ENCODE measurements at places on chromosomes 1 and 21.
A peak's percentile ranks its signal among the peaks of the same experiment; 100 is the strongest.

GRCh38 chr1:173505391-173505790 lies 28.3 kb downstream of the PRDX6 start:
- no peak for DNase-seq

GRCh38 chr1:102790997-102791396 lies 317.3 kb downstream of the COL11A1 start:
- no peak for DNase-seq

DNA sequence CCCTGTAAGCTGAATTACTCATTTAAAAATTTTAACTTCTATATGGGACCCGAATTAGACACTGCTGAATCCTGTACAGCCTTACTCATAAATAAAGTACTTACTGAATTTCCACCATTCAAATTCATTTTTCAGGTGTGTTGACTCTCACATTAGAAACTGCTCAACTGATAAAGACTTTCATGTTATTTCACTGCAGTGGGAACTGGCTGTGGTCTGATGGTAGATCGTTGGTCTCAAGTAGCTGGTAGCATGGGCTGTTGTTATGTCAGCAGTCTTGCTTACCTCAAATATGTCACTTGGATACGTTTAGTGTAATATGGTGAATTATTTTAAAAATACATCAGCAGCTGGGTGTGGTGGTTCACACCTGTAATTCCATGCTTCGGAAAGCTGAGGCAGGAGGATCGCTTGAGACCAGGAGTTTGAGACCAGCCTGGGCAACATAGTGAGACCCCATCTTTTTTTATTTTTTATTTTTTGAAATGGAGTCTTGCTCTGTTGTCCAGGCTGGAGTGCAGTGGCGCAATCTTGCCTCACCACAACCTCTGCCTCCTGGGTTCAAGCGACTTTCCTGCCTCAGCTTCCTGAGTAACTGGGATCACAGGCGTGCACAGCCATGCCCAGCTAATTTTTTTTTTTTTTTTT lies 10.4 kb downstream of the DEGS1 start:
- DNase-seq: no peak

GRCh38 chr21:42495765-42496119 lies 282 bp downstream of the RSPH1 start:
- no peak for DNase-seq

DNA sequence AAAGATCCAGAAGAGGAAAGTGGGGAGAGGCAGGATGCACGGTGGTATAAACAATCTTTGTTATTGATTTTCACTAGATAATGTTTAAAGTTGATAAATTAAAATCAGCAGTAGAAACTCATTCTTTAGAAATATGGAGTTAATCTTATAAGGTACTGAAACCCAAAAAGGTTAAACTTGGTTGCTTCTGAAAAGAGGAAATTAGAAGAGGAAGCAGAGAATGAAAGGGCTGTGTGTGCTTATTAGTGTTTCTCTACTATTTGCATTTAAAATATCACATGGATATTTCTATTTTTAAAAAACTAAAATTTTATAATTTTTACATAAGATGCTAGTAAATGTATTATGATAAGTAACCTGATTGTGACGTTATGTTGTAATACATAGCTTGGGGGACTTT lies 24.4 kb downstream of the C1orf141 start:
- DNase-seq: no peak

DNA sequence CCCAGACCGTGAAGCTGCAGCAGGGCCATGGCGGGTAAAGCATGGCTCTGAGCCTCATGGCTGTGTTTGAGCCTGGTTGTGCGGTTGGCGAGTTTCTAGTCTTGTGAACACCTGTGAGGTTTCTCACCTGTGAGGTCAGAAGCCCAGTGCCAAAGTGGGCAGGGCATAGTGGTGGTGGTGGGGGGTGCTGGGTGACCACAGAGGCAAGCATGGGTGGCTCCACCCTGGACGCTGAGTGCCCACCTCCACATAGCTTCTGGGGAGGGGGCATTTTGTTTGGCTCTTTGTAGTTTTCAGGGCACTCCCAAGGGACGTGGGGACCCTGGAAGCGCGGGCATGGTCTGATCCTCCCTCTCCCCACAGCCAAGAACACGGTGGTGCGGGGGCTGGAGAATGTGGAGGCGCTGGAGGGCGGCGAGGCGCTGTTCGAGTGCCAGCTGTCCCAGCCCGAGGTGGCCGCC lies 91.1 kb downstream of the TRIM11 start:
- DNase-seq: no peak

- DNase-seq: no peak
Measured at GRCh38 chr1:207388721-207389120, 65.4 kb upstream of the CR2 start.

DNA sequence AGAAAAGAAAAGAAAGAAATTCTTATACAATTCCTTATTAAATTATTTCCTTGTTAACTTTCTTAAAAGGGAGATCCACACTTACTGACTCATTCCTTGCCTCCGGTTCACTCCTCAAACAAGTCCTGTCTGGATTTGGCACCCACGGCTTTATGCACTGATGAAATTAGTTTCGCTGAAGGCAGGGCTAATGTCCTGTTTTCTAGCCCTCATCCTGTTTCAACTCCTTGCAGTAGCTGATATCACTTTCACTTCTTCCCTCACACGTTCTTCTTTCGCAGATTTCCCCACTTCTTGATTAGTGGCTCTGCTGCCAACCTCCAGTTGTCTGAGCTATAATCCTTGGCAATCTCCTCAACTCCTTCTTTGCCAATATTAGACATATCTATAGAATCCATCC lies 215.2 kb downstream of the URB2 start:
- DNase-seq: no peak

DNA sequence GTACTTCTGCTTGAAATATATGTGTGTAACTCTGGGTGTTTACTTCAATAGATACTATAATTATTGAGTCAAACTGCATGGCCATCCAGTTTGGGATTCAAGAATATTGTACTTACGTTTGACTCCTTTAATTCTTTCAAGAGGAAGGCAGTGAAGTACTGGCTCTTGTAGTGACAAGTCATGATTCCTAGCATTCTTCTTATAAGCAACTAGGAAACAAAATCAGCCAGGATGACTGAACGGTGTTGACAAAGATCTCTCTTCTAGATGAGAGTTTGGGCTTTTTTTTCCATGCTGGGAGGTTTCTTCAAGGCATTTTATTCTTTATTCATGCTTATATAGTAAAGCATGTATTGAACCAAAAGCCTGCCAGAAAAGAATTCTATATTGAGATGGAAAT lies 58.3 kb downstream of the CLEC20A start:
- no peak for DNase-seq

GRCh38 chr1:5297180-5297885 lies 642.9 kb downstream of the AJAP1 start:
- no peak for DNase-seq

DNA sequence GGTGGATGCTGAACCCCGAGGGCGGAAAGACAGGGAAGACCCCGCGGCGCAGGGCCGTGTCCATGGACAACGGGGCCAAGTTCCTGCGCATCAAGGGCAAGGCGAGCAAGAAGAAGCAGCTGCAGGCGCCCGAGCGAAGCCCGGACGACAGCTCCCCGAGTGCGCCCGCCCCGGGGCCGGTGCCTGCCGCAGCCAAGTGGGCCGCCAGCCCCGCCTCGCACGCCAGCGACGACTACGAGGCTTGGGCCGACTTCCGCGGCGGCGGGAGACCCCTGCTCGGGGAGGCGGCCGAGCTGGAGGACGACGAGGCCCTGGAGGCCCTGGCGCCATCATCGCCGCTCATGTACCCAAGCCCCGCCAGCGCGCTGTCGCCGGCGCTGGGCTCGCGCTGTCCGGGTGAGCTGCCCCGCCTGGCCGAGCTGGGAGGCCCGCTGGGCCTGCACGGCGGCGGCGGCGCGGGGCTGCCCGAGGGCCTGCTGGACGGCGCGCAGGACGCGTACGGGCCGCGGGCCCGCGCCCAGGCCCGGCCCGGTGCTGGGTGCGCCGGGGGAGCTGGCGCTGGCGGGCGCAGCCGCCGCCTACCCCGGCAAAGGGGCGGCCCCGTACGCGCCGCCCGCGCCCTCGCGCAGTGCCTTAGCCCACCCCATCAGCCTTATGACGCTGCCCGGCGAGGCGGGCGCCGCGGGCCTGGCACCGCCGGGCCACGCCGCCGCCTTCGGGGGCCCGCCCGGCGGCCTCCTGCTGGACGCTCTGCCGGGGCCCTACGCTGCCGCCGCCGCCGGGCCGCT lies 20.7 kb downstream of the FOXO6 start:
- peak; percentile 58 for DNase-seq

DNA sequence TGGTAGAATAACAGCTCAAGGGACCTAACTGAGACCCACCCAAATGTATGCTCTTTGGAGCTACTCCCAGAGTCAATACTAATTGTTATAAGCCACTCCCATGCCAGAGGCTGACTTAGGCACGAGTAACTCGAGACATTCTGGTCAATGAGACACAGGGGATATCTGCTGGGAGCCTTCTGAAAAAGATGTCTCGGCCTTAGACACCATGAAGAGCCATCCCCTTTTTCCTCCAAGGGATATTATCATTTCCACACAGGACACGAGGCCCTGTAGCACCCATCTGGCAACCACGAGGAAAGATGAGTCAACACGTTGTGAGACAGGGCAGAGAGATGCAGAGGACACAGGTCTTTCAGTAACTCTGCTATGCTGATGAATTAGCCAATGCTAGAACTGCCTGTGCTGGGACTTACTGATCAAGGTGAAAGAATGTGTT lies 30.7 kb downstream of the ITPKB start:
- DNase-seq: no peak

DNA sequence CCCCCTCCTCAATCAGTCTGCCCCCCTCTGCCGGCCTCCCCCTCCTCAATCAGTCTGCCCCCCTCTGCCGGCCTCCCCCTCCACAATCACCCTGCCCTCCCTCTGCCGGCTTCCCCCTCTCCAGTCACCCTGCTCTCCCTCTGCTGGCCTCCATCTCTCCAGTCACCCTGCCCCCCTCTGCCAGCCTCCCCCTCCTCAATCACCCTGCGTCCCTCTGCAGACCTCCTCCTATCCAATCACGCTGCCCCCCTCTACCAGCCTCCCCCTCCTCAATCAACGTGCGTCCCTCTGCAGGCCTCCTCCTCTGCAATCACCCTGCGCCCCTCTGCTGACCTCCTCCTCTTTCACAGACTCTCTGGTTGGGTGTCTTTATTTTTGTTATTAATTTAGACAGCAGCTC lies 11.5 kb upstream of the C1orf198 start:
- DNase-seq: no peak

DNA sequence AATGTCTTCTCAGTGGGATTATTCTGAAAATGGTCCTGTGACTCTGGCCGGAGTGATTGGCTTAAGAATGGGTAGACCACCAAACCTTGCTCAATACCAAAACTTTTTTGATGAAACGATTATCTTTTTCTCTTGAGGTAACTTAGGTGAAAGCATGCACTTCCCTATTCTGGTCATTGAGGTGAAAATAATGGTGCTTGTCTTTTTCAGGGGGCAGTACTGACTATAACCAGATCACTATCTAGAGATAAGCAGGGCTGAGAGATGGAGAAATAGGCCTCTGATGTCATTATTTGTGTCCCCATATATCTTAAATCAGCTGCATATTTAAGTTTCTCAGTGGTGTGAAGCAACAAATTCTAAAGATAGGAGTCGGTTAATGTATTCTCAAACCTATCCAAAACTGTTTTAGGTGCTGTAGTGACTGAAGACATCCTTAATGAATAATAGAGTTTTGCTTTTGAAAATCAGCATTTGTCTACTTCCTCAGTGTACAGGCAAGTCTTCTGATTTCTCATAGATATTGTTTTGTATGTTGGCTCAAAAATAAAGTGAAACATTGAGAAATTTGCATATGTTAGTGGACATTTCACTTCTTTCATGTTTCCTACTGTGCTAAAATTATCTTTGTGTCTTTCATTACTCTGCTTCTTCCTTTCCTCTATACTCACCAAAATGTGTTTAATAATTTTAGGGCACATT lies 735.3 kb upstream of the ADGRL4 start:
- DNase-seq: no peak

DNA sequence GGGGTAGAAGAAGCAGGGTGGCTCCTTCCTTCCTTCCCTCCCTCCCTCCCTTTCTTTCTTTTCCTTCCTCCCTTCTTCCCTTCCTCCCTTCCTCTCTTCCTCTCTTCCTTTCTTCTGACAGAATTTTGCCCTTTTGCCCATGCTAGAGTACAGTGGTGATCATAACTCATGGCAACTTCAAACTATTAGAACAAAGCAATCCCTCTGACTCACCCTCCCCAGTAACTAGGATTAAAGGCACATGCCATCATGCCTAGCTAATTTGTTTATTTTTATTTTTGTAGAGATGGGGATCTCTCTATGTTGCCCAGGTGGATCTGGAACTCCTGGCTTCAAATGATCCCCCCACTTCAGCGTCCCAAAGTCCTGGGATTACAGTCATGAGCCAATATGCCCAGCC lies 10.0 kb upstream of the RPE65 start:
- no peak for DNase-seq

- DNase-seq: peak; percentile 26
Measured at GRCh38 chr1:244273845-244274619, 177.7 kb downstream of the ADSS2 start.

GRCh38 chr1:95041491-95042165 lies 31.1 kb downstream of the ALG14 start:
- no peak for DNase-seq

DNA sequence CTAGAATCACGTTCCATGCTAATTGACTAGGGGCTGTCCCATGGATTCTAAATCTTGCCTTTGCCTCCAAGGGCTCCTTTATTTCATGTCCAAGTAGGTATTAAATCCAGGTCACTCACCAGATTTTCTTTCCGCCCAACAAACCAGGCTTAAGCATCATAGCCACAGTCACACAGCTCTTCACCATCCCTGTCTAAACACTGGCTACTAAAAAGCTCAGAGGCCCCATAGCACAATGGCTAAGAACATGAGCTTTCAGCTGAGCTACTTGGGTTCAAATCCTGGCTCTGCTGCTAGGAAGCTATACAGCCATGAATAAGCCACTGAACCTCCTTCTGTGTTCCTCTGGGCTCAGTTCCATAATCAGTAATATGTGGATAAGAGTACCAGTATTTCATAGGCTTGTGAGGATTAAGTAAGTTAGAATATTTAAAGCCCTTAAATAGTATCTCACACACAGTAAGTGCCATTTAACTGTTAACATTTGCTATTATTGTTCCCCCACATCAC lies 277.2 kb upstream of the GJB5 start:
- DNase-seq: no peak

- DNase-seq: no peak
Measured at GRCh38 chr1:169896013-169896412, 2.3 kb upstream of the SCYL3 start.

DNA sequence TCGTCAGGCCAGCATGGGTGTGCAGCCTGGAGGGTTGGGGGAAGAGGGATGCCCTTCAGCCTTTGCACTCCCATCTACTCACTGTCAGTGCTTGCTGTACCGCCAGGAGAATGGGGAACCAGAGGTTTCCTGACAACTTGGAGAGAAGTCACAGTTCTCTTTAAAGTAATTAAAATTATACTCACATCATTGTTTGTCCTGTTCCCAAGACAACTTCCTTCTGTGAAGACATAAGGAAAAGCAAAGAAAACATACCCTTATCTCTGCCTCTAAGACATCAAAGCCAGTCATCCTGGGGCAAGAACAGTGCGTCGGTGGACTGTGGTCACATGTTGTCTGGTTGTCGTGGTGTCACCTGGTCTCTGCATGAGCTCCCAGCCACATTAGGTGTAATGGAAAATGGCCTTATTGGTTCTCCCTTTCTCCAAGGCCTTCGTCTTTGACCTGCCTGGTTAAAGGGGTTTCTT lies 17.6 kb downstream of the TRAF5 start:
- no peak for DNase-seq

Measured in activated T-cell treated with anti-CD3 and anti-CD28 coated beads, Interleukin-2, amount 50 U/mL, for 48 hours (primary cell).